Epithelial cell of esophagus (primary cell): ENCODE measurements at places on chromosomes 16 and 17.
A peak's percentile ranks its signal among the peaks of the same experiment; 100 is the strongest.

- DNase-seq: no peak
Measured at GRCh38 chr16:72588551-72588950, 416.6 kb upstream of the PMFBP1 start.

DNA sequence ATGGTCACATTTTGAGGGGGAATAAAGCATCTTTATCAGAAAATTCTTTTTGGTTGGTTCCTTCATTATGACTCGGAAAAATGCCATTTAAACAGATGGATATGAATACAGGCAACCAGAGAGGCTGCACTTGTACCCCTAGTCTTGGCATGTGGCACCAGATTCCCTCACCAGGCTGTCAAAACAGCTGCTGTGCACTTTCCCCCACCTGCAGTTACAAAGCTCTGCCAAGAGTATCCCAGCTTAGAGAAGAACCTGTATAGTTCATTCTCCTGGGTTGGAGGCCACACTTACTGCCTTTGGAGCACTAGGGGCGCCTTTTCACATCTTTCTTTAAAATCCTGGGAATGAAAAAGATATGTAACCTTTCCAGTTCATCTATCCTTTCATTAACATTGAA, 190.3 kb downstream of the KIF2B start:
- no peak for DNase-seq

DNA sequence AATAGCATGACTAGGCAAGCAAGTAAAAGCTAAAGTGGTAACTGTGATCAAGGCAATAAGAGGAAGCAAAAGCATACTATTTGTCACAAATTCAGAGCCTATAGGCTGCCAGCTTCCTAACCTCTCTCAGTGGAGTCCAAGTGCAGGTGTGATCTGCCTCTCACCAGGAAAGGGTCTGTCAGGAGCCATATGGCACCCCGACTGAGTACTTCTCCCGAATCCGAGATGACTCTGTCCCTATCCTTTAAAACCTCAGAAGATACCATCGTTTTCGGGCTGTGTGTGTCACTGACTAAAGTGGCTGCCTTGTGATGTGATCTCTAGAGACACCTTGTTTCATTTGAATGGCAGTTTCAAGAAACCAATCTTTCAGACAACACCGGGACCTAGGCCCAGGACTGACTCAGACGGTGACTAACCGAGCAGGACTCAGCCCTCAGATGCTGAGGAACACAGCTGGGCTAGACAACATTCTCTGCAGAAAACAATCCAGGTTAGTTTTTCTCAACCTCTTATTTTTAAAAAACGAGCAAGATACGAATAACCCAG, 63.6 kb downstream of the SMG6 start:
- DNase-seq: peak; percentile 93

- peak; percentile 52 for DNase-seq
Measured at GRCh38 chr17:44972953-44973352, 4.8 kb upstream of the C1QL1 start.

GRCh38 chr17:75611851-75612429, 21.3 kb upstream of the SMIM5 start:
- no peak for DNase-seq
